ENCODE measurements at places on chromosomes 7 and 10.

DNA sequence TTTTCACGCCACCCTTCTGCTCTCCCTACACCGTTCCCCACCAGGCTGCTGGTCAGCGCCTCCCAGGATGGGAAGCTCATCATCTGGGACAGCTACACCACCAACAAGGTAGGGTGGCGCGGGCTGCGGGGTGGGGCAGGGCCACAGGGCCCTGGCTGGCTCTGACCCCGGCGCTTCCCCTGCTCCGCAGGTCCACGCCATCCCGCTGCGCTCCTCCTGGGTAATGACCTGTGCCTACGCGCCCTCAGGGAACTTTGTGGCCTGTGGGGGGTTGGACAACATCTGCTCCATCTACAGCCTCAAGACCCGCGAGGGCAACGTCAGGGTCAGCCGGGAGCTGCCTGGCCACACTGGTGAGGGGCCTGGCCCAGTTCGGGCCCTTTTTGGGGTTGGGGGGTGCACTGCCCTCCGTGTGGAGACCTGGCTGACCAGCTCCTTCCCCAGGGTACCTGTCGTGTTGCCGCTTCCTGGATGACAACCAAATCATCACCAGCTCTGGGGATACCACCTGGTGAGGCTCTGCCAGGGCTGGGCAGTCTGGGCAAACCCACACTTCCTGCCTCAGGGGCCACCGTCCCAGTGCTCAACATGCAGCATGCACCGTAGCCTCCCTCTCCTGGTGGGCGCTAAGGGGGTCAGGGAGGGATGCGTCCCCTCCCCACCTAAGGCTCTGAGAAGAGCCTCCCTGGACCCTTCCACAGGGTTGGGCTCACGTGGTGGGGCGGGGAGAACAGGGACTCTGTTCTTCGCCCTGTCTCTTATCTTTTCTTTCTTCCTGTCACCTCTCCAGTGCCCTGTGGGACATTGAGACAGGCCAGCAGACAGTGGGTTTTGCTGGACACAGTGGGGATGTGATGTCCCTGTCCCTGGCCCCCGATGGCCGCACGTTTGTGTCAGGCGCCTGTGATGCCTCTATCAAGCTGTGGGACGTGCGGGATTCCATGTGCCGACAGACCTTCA lies 4.0 kb downstream of the GNB2 start:
- no peak for DNase-seq

GRCh38 chr10:132257271-132257670 lies 50.5 kb downstream of the STK32C start:
- DNase-seq: no peak

DNA sequence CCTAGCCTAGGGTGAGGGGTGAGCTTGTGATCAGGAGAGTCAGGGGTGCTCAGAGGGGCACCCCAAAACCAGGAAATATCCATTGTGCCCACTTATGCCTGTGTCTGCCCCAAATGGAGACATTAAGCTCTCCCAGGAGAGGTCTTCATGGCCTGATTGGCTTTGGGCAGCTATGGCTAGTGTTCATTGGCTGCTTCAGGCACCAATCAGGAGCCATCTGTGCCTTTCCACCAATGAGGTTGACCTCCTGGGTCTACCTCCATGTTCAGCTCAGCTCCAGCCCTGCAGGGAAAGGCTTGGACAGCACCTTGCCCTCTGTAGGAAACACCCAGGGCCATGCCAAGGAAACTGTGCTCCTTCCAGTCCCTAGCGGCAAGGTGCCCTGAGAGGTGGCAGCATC lies 23.9 kb upstream of the HSPB1 start:
- DNase-seq: no peak

GRCh38 chr7:111532625-111533024 lies 29.7 kb downstream of the IMMP2L start:
- no peak for DNase-seq

GRCh38 chr7:116354171-116354545 lies 143.8 kb downstream of the TES start:
- DNase-seq: peak; percentile 55
